ENCODE measurements at places on chromosomes 11 and 22.
A peak's percentile ranks its signal among the peaks of the same experiment; 100 is the strongest.

GRCh38 chr11:117180661-117181585 is 2.4 kb downstream of the SIDT2 start:
- DNase-seq: peak; percentile 27

DNA sequence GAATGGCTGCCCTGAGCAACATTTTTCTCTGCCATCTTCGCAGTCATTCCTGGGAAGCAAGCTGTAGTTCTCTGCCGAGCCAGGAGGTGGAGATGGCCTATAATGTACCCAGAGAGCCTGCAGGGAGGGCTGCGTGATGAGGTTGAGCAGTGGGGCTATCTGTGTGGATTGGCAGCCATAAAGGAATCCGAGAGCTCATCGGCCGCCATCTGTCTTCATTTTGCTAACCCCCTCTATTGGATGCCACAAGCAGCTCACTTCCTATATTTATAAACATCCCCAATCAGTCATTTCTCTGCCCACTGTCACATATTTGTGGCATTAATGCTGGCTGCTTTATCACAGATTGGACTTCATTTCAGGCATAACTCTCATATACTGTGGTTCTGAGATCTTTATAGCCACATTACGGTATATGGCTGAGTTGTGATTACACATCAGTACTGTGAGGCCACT is 209.5 kb downstream of the NTM start:
- DNase-seq: no peak

DNA sequence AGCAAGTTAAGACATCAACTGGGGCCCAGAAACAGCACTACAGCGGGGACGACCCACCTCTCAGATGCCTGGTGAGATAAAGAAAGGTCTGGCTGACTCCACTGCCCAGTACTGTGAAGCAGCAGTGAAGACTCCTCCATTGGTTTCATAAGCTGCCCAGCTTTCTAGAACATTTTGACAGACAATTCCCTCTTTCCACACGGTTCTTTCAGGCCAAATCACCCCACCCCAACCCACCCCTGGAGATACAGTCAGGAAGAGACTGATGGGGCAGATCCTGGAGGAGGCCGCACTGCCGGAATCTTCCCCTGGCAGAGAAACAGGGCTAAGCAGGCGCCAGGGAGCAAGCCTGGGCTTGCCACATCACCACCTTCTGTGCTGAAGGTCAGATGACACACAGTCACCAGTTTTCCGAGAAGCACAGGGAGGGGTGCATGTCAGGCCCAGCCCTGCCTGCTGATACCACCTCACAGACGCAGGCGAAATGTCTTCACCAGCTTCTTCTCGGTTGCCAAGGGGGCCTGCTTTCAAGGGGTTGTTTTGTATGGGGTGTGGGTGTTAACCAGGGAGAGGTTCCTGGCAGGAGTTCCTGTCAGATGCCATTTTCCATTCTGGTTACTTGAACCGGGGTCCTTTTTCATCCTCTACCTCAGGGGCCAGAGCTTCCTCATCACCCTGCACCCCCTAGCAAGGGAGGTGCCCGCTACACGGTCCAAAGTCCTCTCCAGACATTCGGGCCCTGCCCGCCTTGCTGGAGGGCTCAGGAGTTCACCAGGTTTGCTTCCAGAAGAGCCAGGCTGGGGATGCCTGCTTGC is 1.4 kb upstream of the NEAT1 start:
- peak; percentile 90 for DNase-seq

DNA sequence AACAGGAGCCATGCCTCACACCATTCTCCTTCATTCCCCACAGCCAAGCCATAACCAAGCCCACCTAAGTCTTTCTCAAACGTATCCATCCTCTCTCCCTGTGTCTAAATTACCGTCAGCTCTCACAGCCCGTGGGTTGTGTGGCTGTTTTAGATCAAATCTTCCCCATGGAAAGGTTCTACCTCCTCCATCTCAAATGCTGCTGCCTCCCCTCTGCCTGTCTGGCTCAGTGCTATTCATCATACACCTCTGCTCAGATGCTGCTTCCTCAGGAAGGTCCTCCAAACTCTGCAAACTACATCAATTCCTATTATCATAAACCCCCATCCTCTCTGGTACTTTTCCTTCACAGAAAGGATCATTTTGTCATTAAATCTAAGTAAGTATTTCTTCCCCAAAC is 15.1 kb downstream of the NFRKB start:
- no peak for DNase-seq

GRCh38 chr22:29459773-29460172 is 20.2 kb upstream of the NEFH start:
- no peak for DNase-seq

- DNase-seq: no peak
Measured at GRCh38 chr11:898143-898511, 12.5 kb downstream of the CHID1 start.

DNA sequence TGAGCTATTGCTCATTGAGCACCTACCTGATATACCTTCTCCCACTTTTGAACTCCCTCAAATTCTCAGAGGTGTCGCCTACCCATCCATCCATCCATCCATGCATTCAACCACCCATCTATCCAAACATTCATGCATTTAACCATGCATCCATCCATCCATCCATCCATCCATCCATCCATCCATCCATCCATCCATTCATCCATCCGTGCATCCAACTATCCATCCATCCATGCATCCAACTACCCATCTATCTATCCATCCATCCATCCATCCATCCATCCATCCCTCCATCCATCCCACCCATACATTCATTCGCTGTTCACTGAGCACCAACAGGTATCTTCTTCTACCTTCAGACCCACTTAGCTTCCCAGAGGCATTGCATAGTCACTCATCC is 342.8 kb downstream of the CTTN start:
- DNase-seq: no peak

DNA sequence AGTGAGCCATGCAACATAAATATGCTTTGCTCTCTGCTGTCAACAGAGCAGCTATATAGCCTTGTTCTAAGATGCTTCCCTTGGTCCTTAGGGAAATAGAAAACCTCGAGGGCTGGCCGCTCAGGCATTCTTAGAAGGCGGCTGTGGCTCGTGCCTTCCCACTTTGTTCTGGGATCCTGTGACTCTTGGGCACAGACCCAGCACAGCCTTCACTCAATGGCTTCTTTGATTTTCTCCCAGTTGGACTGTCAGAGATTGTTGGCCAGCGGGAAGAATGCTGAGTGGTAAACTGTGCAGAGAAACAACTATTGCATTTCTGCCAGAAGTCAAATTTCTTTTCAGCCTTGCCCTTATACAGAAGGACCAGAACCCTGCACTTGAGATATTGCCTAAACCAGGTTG is 9.5 kb upstream of the MICAL2 start:
- DNase-seq: no peak

GRCh38 chr11:107785401-107785800 is 73.2 kb downstream of the SLC35F2 start:
- no peak for DNase-seq

- peak; percentile 60 for DNase-seq
Measured at GRCh38 chr11:94400050-94400449, 1.2 kb downstream of the GPR83 start.

DNA sequence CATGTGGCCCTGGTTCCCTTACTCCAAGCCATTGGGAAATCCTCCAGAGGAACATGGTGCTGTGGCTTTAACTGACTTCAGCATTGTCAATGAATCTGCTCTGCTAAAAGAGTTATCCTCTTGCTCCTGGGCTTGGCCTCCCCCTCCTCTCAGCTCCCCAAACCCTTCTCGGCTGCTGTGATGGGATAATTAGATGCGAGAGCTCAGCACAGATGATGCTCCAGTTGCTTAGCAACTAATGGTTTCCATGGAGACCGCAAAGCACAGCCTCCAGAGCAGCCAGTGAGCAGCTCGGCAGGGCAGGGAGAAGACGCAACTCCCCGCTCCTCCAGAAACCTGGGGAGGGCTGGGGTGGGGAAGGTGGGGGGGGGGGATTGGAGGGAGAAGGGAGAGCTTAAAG is 2.8 kb upstream of the UPK2 start:
- peak; percentile 79 for DNase-seq

DNA sequence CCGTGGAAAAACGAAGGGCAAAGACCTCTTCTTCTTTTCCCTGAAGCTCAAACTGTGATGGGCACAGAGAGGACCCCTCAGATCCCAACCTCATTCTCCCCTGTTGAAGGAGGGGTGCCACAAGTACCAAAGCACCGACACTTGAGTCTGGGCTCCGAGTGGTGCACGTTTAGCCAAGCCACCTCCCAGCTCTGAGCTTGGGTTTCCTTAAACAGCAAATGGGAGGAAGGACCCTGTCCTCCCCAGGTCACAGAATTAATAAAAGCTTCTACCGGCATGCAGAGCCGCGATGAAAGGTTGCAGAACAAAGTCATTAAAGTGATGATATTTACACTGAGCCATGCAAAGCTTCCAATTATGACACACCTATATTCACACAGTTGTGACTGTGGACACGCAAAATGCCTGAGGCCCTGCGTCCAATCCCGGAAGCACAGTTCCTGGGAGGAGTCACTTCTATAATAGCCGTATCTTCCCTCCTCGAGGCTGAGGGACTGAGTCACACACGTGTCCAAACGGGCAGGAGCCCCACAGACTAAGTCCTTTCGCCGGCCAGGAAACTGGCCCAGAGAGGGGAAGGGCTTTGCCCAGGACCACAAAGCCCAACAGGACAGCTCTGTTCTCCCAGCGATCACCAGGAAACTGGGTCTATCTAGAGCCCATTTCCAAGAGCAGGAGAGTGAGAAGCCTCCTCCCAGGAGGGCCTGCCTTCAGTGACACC is 922 bp upstream of the CSNK1E start:
- DNase-seq: peak; percentile 85

- DNase-seq: no peak
Measured at GRCh38 chr11:79503028-79503427, 62.2 kb upstream of the TENM4 start.

- no peak for DNase-seq
Measured at GRCh38 chr11:76762867-76763572, 20.1 kb upstream of the TSKU start.

DNA sequence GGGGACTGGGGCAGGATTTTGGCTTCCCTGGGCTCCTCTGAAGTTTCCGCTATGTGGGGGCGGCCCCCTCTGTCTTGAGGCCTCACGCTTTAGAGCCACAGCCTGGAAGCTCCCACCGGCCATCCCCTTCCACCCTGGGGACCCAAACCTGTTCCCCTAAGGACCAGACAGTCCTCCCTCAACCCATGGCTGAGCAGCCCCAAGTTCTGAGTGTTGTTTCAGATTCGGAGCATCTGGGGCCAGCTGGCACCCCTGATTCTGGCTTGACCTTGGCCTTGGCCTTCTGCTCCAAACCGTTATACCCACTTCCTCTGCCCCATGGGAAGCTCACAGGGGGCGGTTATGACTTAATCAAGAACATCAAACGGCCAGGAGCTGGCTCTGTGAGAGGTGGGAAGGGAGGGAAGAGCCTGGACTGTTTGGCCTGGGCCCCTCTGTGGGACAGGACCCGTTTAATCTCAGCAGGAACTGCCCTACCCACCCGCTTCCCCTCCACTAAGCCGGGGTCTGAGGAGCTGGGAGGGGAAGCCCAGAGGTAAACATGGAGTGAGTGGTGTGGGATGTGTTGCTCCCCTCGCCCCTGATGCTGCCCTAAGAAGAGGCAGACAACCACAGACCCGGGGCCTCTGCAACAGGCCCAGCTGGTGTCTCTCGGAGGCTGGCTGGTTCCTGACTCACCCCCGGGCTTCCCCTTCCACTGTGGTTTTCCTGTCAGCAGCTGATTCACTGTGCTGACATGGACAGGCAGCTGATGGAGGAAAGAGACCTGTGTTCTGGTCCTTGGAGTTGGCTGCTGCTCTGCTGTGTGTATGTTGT is 3.4 kb downstream of the CD82 start:
- DNase-seq: no peak

- no peak for DNase-seq
Measured at GRCh38 chr22:48084041-48084728, 1321.7 kb downstream of the TBC1D22A start.

- DNase-seq: peak; percentile 27
Measured at GRCh38 chr11:32960553-32961164, 55.0 kb upstream of the DEPDC7 start.

- DNase-seq: peak; percentile 32
Measured at GRCh38 chr11:117618982-117619355, 178.0 kb downstream of the DSCAML1 start.

GRCh38 chr11:94139416-94139815 is 10.8 kb downstream of the PANX1 start:
- DNase-seq: no peak

DNA sequence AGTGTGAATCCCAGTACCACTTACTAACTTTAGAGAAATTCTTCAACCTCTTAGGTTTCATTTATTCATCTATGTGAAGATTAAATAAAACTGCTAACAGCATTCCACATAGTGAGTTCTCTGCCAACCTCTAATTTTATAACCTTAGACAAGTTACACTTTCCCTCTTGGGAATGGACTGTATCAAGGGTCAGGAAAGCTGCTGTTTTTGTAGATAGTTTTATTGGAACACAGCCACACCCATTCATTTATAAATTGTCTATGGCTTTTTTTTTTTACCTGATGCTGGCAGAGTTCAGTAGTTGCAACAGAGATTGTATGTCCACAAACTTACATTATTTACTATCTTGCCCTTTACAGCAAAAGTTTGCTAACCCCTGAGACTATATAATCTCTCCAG is 81.1 kb downstream of the PAK1 start:
- DNase-seq: no peak

GRCh38 chr11:2376751-2377451 is at the start of gene CD81:
Gene CD81, plus strand, starts transcription at chr11:2377310. Its CDS starts 240 bp downstream, at chr11:2377550.
- peak; percentile 25 for DNase-seq

DNA sequence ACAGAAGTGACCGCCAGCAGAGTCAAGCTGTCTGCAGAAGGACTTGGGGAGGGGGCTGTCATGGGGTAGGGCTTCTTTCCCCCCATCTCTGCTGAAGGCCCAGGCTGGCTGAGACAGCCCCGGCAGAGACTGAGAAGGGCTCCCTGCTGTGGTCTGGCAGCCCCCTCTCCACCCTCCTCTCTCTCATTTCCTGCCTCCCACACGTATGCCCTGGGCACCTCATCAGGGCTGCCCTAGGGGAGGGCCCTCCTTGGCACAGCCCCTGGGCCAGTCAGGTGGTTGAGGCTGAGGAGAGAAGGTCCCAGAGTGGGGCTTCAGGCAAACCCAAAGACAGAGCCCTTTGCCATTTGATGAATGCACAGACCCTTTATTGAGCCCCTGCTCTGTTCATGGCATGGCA is 3.6 kb downstream of the RASD2 start:
- no peak for DNase-seq

- peak; percentile 24 for DNase-seq
Measured at GRCh38 chr11:117620086-117620485, 176.9 kb downstream of the DSCAML1 start.

GRCh38 chr22:24965822-24966626 is 13.5 kb downstream of the KIAA1671 start:
- peak; percentile 5 for DNase-seq

DNA sequence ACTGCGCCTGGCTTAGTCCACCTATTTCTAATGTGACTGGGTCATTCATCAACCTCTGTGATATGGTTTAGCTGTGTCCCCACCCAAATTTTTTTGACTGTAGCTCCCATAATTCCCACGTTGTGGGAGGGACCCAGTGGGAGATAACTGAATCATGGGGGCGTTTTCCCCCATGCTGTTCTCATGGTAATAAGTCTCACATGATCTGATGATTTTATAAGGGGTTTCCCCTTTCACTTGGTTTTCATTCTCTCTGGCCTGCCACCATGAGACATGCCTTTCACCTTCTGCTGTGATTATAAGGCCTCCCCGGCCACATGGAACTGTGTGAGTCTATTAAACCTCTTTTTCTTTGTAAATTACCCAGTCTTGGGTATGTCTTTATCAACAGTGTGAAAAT is 8.7 kb downstream of the CENATAC start:
- no peak for DNase-seq
